ENCODE measurements at places on chromosomes 3 and 15.

GRCh38 chr3:87313641-87314040 is 37.3 kb upstream of the POU1F1 start:
- DNase-seq, result no peak

DNA sequence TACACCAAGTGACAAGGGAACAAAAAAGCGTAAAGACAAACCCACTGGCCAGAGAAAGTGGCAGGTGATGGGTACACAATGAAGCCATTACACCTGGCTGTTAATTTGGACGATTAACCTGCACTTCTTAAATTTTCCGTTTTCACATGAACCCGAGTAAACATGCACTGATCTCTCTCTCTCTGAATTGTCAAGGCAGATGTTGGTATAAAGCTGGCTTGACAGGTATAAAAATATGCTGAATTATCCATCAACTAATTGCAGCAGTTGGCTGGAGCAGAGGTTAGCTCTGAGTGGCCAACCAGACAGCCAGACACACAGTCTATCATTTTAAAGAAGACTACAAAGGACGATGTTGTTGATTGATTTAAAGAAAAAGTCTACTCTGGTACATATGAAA is 561.7 kb upstream of the ALCAM start:
- DNase-seq, result no peak

DNA sequence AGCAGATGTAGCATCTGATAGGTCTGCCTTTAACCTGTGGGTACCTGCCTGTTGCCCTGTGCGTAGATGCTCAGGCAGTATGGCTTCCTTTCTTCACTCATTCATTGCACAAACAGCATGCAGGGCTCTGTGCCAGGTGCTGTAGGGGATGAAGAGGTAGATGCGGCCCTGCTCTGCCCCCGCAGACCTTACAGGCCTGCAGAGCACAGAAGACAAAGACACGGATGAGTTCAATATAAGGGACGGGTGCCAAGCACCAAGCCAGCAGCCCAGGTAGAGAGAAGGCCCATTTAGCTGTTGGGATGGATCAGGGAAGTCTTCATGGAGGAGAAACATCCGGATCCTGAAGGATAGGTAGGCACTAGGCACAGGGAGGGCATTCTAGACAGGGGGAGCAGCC is 69.4 kb downstream of the AAGAB start:
- DNase-seq, result no peak

GRCh38 chr3:120604382-120604781 is 8.2 kb downstream of the NDUFB4 start:
- DNase-seq, result no peak

DNA sequence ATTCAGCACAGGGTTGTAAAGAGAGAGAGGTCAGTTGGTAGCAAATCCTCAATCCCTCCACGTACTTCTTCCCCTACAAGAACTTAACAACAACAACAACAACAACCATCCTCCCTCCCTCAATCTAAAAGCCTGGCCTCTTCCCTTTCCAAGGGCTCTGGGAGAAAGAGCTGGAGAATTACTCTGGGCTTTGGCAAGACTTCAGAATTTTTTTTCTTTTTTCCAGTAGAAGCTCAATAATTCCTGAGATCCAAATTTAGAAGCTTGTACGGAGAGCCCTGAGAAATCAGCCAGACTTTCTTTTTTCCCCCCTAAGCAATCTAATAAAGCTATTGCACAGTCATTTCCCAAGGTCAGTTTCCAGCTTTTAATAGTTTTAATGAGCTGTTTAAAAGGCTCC is 95.8 kb upstream of the CACNA2D3 start:
- no peak for DNase-seq

GRCh38 chr3:4824926-4825325 is 154.3 kb upstream of the BHLHE40 start:
- peak; percentile 4 for DNase-seq

DNA sequence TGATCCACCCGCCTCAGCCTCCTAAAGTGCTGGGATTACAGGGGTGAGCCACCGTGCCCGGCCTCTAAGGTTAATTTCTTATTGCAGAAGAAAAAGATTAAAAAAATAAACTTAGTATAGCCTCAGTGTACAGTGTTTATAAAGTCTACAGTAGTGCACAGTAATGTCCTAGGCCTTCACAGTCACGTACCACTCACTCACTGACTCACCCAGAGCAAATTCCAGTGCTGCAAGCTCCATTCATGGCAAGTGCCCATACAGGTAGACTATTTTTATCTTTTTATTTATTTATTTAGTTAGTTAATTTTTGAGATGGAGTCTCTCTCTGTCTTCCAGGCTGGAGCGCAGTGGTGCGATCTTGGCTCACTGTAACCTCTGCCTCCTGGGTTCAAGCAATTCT is 3.2 kb upstream of the FLNB start:
- DNase-seq, result no peak

DNA sequence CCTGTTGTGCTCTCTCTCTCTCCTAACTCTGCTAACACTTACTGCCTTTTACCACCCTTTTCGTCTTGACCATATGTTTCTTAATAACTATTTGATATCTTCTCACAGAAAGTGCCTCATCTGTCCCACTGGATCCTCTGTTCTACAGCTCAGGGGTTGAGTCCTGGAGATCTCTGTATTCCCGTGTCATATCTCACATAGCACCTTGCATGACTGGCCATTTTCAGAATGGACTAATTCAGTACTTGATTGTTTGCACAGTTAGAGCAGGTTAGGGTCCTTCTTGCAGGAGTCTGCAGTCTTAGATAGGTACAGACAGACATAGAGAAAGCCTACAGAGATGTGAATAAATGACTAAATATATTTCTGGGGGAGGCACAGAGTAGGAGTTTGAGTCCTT is 20.9 kb downstream of the HACD3 start:
- no peak for DNase-seq

DNA sequence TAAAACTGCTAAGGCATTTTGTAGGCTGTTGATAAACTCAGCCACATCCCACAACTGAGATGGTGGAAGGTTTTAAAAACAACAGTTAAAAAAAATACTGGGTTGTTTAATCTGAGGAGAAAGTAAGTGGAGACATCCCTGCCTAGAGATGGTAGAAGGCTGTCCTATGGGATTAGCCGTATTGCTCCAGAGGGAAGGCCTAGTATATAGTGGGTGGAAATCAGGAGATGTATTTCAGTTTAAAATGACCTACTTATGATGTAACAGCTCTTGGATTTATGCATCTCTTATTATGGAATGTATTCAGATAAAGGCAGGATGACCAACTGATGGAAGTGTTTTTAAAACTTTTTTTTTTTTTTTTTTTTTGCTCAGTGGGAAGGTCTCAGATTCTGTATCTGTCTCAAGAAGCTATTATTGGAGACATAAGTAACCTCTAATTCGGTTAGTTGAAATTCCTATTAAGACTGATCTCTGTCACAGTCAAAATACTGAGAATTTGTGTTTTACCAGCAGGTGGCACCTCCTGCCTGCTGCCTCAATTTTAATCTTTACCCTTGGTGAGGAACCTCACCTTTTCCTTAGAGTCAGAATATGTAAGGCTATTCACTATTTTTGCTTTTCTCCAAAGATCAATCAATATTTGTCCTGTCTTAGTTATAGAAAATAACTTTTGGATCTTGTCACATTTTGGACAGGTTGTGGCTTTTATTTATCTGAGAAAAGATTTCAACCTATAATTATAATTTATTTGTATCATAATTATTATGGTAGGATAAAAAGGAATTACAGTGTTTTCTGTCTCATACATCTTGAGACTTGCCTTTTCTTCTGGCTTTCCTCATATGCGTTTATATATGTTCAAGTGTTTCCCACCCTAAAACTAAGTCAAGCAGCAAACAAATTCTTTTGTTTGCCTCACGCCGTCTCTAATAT is 63.0 kb downstream of the VPS8 start:
- peak; percentile 38 for DNase-seq

GRCh38 chr3:188776447-188776846 is 395.3 kb upstream of the TPRG1 start:
- no peak for DNase-seq

GRCh38 chr3:40920041-40920440 is 279.3 kb upstream of the CTNNB1 start:
- DNase-seq, result no peak

DNA sequence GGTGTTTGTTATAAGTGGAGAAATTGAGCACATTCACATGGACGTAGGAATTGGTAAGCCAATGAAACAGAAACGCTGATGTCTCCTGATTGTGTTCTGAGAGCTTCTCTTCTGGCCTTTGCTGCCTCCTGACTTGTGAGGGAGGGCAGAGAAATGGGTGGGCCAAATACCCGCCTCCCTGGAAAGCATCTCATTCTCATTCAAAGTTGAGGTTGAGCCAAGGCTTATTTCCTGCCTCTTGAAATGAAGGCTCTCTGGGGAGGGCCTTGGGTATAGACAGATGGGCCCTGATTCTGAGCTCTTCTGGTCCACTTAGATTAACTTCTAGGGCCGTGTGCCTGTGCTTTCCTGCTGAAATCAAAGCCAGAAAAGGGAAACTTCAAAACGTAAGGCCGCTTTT is 57.4 kb upstream of the MYZAP start:
- DNase-seq, result no peak

Data from NCI-H2227 treated with DMSO at 0.1 percent for 48 hours (cell line).